ENCODE measurements at places on chromosomes 2 and 18.

GRCh38 chr18:415617-416612 is 84.6 kb downstream of the COLEC12 start:
- no peak for DNase-seq

- no peak for DNase-seq
These were observed 58.3 kb downstream of the HPCAL1 start for GRCh38 chr2:10360850-10361588.

DNA sequence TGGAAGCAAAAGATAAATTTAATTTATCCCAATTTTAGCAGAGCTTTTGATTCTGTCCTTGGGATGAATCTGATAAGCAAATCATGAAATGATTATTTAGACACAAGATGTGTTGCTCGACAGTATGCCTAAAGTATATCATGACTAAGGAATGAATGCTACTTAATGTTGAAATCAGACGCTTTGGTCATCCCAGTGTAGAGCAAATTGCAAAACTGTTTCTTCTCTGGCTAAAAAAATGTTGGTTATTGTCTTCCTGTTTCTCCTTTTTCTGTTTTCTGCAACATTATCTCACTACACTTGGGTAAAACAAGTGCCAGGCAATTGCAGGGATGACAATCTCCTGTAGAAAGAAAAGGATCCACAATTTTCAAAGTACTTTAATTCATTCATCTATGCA is 66.4 kb downstream of the BABAM2 start:
- DNase-seq = no peak

DNA sequence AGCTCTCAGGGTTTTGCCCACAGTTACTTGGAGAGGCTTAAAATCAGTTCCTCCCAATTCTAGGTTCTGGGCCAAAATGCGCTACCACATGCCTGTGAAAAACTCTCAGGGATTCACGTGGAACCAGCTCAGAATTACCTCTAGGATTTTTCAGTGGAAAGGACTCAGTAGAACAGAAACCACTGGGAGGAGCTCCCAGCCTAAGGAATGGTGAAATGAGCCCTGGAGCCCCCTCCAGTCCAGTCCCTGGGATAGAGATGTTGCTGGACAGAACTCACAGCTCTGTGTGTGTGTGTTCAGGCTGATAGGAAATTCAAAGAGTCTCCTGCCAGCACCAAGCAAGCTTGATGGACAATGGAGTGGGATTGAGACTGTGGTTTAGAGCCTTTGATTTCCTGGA is 21.1 kb upstream of the SLC9A4 start:
- DNase-seq = no peak

DNA sequence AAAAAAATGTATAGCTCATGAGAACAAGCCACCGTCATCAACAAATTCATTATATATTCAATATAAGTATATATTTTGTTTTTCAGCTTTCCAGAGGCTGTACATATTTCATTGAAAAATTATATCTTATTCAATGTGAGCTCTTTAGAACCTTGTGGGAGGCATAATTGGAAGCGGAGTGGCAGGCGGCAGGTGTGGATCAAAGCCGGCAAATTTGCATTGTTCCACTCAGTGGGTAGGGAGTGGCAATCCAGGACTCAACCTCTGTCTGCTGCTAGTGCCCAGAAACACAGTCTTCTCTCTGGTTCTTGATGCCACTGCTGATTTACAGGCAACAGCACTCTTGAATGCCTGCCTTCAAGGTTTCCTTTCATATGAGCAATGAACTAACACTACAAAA is 46.9 kb downstream of the GCA start:
- DNase-seq = no peak

GRCh38 chr2:43838560-43839267 is at the start of the genes ABCG5 and ABCG8:
Gene ABCG5, minus strand, starts transcription at chr2:43838839. Its CDS starts 160 bp downstream, at chr2:43838679.
Gene ABCG8, plus strand, starts transcription at chr2:43838971. Its CDS starts 83 bp downstream, at chr2:43839054.
- no peak for DNase-seq

DNA sequence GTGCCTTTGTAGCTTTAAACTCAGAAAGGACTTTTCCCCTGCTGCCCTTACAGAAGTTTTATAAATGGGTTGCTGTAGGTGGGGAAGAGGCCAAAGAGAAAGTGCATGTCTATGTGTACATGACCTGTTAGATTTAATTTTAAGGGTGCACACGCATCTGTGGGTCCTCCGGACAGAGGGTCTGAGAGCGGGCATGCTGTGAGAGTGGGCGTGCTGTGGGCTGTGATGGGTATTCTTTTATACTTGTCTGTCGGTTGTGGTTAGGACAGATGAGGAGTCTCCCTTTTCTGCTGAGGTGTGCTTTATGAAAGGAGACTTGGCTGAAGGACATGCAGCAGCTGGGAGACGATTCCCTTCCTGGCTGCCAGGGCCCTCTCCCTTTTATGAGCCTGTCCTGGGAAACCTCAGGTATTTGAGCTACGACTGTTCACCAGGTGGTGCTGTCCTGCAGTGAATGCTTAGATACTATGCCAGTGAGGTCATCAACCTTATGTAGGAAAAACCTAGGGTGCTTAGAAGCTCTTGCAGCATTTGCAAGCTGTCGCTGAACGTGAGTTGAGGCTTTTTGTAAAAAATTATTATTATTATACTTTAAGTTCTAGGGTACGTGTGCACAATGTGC is 67.5 kb downstream of the TANC1 start:
- DNase-seq = no peak

DNA sequence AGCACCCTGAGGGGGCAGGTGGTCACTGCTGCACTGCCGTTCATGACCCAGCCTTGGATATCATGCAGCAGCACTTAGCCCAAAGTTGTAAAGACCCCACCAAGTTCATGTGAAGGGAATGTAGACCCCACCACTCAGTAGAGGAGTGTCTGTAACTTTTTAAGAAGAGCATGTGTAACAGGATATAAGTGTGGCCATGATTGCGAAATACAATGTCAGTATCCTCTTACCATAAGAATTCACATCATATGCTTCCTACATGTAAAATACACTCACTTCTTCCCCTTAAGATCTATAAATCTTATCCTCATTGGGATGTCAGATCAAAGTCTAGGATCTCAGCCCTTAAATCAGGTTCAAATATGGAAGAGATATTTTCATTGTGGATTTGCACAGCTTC is 276.9 kb downstream of the PTPRM start:
- DNase-seq = no peak

- DNase-seq = peak; percentile 59
These were observed 145.6 kb downstream of the TGIF1 start for GRCh38 chr18:3595369-3596273.

- DNase-seq = no peak
These were observed 124.2 kb upstream of the MEX3C start for GRCh38 chr18:51321696-51322095.

DNA sequence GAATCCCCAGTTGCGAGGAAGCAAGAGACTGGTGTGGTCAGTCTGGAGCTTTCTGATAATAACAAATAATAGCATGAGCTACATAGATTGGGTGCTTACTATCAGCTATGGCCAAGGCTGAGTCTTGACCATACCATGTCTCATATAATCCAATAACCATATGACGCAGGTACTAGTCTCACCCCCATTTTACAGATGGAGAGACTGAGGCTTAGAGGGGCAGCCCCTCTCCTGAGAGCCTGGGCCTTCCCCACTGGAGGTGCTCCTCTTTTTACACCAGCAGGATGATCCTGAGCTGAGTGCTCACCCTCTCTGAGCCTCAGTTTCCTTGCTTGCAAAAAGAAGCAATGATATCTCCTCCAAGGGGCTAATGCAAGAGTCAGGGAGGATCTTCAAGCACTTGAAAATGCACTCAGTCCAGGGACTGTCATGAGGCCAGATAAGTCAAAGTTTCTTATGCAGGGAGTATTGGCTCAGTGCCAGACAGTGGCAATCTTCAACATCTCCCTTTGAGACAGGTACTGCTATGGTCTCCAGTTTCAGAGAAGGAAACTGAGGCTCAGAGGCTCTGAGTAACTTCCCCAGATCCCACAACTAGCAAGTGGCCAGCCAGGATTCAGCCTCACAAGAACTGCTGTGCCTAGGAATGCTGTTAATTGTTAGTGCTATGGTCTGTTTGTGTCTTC is 149.7 kb downstream of the TFCP2L1 start:
- DNase-seq = no peak

DNA sequence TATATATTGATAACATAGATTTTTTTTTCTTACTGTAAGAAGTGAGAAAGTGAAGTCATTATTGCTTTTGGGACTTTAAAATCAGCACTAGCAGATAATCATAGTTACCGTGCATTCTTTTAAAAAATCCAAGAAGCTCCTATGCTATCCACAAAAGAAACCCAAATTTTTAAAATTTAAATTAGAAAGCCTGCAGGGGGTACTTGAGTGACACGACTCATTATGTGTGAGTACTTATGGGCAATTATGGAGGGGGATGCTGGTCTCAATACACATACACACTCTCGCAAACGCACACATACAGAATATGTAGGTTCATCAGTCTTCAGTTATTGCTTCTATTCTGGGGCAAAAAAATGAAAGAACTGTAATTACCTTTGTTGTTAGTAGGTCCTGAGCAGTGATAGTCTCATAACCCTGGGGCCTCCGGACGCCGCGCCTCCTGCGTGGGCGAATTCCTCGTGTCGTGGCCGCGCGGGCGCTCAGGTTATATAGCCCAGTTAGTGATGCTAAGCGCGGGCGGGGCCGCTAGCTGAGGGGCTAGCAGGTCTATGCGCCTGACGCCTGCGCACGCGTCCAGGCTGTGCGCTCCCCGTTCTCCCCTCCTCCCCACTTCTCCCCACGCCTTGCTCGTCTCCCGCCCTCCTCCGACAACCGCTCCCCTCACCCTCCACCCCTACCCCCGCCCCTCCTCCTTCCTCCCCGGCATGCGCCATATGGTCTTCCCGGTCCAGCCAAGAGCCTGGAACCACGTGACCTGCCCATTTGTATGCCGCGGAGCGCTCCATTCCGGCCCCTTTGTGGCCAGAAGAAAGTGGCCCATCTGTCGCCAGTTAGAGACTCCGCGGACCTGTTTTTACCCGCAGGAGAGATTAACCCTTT is at the start of gene NEUROD1:
TSS of gene NEUROD1 (minus strand) at position 463 of the 882 bp plus-strand sequence. CDS start 1,657 bp downstream, outside the sequence.
- no peak for DNase-seq

- no peak for DNase-seq
These were observed 280.9 kb upstream of the CDH2 start for GRCh38 chr18:28457784-28458183.

GRCh38 chr2:240134466-240134865 is 1.6 kb downstream of the COPS9 start:
- DNase-seq = no peak

GRCh38 chr2:47471429-47472116 is 68.6 kb downstream of the MSH2 start:
- DNase-seq = no peak

GRCh38 chr2:86383844-86384243 is 46.4 kb upstream of the REEP1 start:
- DNase-seq = no peak

Measured in spinal cord (tissue), 10 donors.